Stimulated activated CD8-positive, alpha-beta memory T cell treated with anti-CD3 and anti-CD28 coated beads, Interleukin-12 subunit alpha, Interleukin-12 subunit beta, amount 100 ng/mL, for 1 hour (primary cell): ENCODE measurements at places on chromosomes 16 and 17.

GRCh38 chr17:75504347-75505151, 10.8 kb downstream of the CASKIN2 start:
- DNase-seq = no peak

- DNase-seq = no peak
Measured at GRCh38 chr17:79769570-79770506, 8.1 kb upstream of the CBX2 start.

DNA sequence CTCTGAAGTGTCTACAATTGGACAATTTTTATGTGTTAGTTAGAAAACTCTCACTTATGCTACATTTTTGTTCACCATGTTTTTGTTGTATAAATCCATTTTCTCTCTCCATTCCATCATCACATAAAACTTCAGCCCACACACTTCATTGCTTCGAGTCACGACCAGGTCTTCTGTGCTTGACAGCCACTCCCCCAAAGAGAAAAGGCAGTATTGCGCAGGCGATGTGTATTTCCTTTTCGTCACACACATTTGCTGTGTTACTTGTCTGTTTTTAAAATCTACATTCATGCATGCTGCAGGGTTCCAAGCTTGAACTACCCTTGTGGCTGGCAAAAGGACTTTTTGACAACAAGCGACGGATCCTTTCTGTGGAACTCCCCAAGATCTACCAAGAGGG, 10.5 kb downstream of the GINS3 start:
- DNase-seq = no peak

DNA sequence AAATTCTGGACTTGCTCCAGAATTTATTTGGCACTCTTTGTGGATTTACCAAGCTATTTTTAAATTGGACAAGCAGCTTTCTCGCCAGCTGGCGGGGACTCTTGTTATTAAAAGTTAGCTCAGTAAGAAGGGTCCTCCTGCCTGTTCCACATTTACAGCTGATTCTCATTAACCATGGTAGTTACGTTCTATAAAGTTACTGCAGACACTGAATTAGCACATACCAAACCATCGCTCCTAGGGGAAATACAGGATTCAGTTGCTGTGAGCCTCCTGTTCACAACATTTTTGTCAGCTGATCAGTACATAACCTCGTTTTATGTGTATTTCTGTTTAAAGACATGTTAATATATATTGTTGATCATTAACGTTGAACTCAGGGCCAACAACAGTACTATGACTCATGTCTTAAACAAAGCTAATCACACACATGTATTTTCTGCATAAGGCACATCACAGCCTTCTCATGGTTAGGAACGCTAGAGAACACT, 4.2 kb downstream of the LDAF1 start:
- no peak for DNase-seq

GRCh38 chr17:21379080-21379711, 3.0 kb downstream of the KCNJ12 start:
- no peak for DNase-seq

DNA sequence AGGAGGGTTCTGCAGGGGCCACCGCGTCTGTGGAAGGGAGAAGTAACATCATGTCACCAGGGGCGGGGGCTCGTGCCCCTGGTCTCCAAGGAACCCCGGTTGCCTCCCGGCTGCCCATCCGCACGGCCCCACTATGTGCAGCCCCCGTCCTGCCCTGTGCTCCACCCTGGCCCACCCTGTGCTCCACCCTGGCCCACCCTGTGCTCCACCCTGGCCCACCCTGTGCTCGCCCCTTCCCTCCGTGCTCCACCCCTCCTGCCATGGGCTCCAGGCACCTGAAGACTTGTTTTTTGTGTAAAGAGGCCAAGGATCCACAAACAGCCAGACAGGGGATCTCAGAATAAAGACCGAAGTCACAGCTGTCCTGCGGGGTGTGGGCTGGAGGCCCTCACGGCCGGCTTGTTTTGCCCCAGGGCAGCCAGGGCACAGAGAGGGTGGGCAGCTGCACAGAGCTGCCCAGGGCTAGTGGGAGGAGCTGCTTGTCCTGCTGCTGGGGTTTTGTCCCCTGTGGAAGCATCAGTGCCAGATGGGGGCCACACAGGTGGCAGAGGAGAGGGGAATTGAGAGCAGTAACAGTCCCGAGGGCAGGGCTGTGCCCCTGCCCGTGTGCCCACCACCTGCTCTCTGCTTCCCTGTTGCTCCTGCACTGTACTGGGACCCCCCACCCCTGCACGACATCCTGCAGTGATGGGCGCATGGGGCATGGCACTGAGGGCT, 147.0 kb upstream of the CIBAR2 start:
- DNase-seq = no peak

GRCh38 chr17:67435786-67436185, 58.7 kb downstream of the PITPNC1 start:
- no peak for DNase-seq
